Activated CD4-positive, alpha-beta T cell treated with anti-CD3 and anti-CD28 coated beads, Interleukin-2, amount 50 U/mL, for 24 hours (primary cell): ENCODE measurements at places on chromosomes 6 and 20.

DNA sequence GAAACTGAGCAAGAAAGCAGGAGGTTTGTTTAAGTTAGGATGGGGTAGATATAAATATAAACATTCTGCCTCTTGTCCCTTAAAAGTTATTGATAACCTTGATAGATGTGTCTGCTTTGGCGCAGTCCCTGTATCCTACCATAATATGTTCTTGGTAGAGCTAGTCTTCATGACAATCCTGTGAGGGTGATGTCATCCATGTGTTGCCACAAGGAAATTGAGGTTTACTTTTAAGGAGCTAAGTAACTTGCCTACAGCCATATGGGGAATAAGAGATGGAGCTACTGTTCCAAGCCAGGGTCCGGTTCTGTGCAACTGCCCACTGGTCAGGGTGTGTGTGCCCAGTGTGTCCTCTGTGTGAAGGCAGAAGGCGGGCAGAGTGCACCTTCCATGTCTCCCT lies 78.5 kb downstream of the SSR1 start:
- DNase-seq = no peak

GRCh38 chr6:94673251-94673650 lies 904.1 kb upstream of the MANEA start:
- no peak for DNase-seq

- no peak for DNase-seq
Observed at GRCh38 chr20:51665543-51666118, 102.6 kb downstream of the ATP9A start.

GRCh38 chr20:21396599-21397340 lies 556 bp downstream of the NKX2-4 start:
- no peak for DNase-seq

- no peak for DNase-seq
Observed at GRCh38 chr6:143183666-143184065, 123.0 kb downstream of the AIG1 start.

GRCh38 chr20:62558779-62559178 lies 83.0 kb upstream of the GATA5 start:
- no peak for DNase-seq

DNA sequence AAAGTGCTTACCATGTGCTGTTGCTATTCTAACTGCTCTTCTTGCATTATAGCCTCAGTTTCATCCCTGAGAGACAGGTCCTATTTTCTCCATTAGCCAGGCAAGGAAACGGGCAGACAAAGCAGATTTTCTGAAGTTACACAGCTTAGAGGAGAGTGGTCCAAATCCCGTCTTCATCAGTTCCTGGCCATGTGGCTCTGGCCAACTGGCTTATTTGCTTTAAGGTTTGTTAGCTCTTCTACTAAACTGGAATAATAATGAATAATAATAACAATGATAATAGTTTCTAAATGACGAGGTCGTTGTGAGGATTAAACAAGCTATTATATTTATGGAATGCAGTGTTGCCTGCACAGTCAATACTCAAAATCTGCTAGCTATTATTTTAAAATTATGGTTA lies 35.8 kb upstream of the BCAS1 start:
- no peak for DNase-seq

DNA sequence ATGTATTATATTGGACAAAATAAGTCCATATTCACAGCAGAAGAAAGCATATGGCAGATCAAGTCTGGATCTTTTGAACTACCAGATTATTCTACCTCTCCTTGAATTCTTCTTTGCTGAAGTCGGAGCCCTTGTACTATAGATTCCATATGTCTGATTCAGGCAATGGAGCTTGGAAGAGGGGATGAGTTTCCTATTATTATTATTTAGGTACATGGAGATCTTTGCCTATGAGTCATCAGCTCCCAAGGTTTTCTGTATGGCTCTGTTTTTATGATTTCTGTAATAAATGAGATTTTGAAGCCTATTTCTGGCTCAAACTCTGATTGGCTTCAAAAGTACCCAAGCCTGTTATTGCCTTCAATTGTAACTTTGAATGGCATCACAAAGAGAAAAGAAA lies 72.0 kb downstream of the OPRM1 start:
- DNase-seq = no peak

- DNase-seq = no peak
Observed at GRCh38 chr6:136351518-136352110, 62.0 kb upstream of the BCLAF1 start.

DNA sequence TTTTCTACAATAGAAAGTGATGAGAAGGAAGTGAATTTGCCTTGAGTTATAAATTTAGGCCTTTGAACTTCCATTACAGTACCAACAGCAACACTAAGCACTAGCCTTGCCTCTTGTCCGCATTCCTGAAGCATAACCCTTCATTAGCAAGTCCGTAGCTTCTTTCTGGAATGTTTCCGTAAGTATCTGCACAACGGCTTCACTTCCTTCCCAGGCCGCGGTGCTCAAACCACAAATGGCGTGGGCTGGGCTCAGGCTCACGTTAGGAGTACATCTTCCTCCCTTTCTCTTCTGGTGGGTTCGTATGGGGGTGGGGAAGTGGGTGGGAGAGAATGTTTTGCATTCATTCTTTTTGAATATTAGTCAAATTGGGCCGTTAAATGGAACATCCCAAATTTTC lies 193.8 kb upstream of the SNX9 start:
- no peak for DNase-seq

- no peak for DNase-seq
Observed at GRCh38 chr6:5672581-5673011, 334.1 kb downstream of the NRN1 start.

GRCh38 chr6:106630366-106630765 lies 988 bp downstream of the QRSL1 start:
- DNase-seq = no peak

DNA sequence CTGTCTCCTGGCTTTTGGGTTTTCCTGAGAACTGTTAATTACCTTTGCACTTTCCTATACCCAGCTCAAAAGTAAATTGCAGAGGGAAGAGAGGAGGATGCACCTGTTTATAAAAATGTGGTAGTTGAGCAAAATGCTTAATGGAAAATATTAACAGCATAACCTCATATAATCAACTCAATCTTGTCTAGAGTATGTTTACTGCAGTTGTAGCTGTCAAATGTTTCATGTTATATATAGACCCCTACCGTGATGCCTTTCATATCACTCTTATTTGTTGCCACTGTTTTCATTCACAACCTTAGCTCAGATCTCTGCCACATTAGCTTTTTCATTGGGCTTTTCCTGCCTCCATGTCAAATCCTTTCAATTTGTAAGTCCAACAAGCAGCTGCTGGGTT lies 36.0 kb downstream of the ANKRD6 start:
- DNase-seq = no peak

DNA sequence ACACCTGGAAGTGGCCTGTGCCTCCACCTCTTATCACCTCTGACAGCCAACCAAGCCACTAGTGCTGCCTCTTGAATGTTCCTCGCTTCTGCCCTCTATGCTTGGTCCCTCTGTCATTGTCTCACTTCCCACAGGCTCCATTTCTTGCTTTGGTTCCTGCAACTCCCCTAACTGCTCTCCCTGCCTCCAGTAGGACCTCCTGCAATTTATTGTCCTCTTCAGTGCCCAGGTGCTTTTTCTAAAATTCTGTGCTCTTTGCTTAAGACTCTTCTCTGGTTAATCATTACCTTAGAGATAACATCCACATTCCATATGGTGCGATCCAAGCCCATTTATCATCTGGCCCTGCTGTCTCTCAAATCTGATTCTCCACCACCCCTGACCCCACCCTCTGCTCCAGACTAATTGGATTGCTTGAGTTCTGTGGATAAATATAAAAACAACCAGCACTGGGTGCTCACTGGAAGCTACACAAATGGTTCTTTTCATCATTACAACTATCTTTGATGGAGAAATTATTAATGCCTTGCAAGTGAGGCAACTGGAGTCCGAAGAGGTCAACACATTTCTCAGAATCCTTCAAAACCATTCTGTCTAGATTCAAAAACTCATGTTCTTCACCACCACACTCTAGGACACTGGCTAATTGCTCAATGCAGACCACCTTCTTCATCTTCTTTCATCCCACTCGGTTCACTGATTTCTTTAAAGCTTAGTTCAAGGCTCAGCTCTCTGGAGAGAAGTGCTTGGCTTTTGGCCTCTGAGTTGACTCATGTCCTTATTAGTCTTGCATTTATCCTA lies 47.2 kb downstream of the FOXA2 start:
- no peak for DNase-seq

DNA sequence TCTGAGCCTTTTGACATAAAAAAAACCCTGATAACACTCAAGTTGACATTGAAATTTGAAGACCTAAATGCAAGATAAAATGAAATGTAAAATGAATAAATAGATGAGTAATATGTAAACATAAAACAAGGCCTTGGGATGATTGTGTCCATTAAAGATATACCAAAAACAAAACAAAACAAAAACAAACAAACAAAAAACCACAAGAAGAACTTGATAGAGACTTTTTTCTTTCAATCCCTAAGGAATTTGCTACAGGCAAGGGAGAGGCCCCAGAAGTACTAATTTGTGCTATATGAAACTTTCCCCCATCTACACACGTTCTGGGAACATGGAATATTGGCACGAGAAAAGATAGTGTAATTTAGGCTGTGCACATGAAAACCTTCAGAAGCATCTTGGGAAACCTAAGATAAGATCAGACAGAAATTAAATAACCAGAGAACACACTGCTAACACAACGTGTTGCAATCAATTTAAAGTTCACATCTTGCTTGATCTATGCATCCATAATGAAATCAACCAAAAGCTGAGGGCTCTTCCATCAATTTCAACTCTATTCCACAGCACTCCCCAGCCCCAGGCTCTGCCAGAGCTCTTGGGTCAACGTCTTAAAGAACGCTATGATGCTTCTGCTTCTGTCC lies 201.1 kb upstream of the RREB1 start:
- DNase-seq = no peak

DNA sequence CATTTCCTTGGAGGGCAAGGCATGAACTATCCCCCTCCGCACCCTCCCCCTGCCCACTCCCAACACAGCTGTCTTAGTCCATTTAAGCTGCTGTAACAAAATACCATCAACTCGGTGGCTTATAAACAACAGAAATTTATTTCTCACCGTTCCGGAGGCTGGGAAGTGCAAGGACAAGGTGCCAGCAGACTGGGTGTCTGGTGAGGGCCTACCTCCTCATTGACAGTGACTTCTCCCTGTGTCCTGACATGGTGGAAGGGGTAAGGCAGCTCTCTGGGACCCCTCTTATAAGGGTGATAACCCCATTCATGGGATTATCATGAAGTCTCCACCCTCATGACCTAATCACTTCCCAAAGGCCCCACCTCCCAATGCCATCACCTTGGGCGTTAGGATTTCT lies 114.3 kb upstream of the MAFB start:
- DNase-seq = no peak

GRCh38 chr20:62694106-62694505 lies 14.5 kb upstream of the NTSR1 start:
- no peak for DNase-seq

DNA sequence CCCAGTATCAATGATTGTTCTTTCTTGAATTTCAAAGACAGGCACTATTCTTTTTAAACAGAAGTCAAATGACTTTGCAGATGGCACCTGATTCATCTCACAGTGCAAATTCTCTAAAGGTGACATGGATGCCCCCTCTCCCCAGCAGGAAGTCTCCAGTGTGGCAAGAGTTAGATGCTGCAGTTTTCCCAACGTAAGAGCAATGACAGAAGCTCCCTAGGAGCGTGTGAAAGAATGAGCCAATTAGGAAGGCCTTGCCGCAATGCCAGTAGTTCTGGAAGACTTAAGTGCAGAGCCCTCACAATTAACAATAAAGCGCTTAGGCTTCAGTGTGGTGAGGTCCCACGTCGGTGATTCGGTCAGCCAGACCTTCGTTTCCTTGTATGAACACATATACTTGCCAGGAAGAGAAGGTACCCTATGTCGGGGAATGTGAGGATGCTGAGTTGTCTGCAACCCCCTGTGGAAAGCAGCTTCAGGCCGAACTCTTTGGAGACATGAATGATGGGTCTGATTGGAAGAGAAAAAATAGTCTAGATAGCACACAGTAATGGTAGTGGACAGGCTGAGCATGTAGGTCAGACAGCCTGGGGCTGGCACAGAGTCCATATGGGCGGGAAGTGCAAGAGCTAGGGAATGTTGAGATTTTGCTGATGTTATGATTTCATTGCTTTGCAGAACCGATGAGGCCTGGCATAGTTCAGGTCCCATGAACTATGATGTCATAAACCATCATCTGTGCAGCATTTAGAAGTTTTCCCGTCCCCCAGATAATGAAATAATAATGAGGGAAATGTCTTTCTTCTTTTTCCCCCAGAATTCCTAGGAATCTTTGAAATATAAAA lies 132.6 kb downstream of the PHACTR1 start:
- DNase-seq = no peak

DNA sequence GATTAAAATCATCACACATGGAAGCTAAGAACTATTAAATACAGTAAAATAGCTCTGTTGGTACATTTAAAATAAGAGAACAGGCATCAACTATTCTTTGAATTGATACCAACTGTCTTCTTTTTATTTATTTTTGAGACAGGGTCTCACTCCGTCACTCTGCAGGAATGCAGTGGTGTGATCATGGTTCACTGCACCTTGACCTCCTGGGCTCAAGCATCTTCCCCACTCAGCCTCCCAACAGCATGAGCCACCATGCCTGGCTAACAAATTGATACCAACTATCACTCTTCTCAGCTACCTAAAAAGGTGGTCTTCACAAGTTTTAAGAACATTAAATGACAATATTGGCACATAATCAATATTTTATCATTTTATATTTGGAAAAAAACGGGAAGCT lies 7.8 kb upstream of the PNISR start:
- no peak for DNase-seq

DNA sequence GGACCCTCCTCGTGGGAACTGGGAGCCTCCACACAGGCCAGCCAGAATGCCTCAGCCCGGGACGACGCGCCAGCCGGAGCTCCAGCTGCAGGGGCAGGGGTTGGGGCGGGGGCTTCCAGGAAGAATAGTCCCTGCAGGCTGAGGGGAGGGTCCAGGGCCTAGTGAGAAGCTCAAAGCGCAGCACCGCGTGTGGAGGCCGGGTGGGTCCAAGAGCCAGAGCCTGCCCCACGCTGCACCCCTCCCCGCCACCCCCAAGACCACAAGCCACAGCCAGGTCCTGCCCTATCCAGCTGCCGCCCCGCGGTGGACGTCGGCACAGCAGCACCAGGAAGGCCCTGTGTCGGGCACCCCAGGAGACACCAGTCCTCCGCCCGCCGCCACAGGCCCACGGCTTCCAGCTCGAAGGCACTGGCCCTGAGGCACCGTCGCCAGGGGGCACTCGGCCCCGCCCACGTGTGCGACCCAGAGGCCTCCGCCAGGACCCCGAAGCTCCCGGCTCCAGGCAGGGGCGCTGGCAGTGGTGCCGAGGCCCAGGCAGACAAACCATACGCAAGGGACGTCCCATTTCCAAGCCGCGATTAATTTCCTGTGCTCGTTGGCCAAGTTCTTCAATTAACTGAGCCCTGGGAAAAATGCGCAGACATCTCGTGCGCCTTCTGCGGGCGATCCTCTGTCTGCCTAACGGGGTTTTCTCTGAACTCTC lies 19.5 kb downstream of the KCNQ2 start:
- no peak for DNase-seq
